Activated CD8-positive, alpha-beta memory T cell treated with anti-CD3 and anti-CD28 coated beads for 1 hour (primary cell): ENCODE measurements at places on chromosomes 2 and 18.

- no peak for DNase-seq
These were observed 1.6 kb downstream of the KLHL29 start for GRCh38 chr2:23386339-23387220.

DNA sequence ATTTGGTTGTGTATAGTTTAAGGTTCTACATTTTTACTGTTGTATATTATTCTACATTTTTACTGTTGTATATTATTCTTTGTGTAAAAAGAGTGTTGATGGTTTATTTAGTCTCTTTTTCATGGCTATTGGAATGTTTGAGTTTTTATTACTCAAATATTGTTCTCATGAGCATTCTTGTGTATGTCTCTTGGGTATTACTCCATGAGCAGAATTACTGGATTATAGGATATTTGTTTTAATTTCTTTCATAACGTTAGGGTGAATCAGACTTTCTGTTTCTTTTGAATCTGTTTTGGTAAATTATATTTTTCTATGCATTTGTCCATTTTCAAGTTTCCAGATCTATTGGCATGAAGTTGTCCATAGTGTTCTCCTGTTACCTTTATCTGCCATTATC, 111.6 kb downstream of the DYNAP start:
- no peak for DNase-seq

GRCh38 chr2:118292991-118293390, 204.7 kb downstream of the INSIG2 start:
- no peak for DNase-seq

GRCh38 chr18:7325126-7325430, 94.2 kb downstream of the LRRC30 start:
- no peak for DNase-seq

- no peak for DNase-seq
These were observed 217.8 kb upstream of the ATP5MC3 start for GRCh38 chr2:175399326-175399725.

DNA sequence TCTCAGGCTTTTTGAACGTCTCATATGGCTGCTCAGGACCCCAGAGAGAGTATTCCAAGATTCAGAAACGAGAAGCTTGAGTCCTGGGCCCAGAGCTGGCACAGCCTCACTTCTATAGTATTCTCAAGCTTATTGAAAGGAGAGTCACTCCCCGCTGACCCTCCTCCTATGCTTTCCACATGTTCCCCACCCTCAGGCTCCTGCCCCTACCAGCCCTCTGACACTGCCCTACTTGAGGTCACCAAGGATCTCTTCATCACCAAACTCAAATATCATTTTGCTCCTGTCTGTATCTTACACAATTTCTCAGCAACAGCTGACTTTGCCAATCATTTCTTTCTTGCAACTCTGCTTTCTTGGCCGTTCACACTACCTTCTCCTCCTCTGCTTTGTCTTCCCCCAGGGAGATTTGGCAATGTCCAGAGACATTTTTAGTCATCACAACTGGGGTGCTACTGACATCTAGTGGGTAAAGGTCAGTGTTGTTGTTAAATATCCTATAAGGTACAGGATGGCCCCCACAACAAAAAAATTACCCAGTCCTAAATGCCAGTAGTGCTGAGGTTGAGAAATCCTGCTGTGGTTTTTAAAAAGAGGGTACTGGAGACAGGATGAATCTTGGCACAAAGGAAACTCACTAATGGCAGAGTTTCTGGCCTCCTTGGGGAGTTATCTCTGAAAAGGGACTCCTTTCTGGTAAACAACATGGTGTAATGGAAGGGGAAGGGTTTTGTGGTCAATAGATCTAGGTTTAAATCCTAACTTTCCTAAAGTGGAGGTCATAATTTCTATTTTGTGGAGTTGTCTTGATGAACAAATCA, 26.9 kb upstream of the INSIG2 start:
- DNase-seq: no peak

DNA sequence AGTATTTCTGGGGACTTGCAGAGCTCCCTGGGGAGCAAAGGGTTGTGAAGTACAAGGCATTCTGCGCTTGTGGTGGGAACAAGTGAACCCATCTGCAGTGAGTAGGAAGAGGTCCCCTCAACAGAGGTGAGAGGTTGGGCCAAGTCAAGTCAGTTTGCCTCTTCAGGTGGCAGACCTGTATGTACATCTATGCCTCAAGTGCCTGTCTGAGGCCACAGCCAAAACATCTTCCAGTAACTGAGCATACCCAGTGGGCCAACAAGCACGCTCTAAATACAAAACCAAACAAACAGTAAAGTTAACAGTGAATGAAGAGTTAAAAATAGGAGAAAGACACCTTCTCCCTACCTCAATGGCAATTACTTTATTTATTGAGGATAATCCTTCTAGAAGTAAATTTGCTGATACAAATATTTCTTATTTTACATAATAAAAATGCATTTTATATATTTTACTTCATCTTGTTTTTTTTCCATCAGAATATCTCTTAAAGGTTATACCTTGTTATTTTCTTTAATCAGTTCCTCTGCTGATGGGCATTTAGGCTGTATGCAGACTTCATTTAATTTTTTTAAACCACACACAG, 2.5 kb downstream of the GYPC start:
- no peak for DNase-seq

GRCh38 chr2:71003966-71004755, 9.5 kb upstream of the TEX261 start:
- DNase-seq: no peak

DNA sequence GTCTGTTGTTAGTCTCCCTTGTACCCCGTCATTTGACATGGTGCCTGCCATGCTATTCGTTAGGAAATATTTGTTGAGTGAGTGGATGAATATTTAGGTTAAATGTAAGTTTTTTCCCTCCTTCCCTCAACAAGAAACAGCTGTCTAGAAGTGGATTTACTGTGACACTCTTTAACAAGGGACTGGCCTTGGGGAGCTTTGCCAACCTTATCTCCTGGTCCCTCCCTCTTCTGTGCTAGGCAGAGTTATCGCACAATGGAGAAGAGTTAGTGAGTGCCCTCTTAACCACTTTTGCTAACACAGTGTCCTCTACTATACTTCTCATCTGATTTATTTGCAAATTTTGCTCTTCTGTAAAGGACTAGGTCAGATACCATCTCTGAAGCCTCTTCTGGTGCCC, 61.2 kb downstream of the DIS3L2 start:
- DNase-seq: no peak

DNA sequence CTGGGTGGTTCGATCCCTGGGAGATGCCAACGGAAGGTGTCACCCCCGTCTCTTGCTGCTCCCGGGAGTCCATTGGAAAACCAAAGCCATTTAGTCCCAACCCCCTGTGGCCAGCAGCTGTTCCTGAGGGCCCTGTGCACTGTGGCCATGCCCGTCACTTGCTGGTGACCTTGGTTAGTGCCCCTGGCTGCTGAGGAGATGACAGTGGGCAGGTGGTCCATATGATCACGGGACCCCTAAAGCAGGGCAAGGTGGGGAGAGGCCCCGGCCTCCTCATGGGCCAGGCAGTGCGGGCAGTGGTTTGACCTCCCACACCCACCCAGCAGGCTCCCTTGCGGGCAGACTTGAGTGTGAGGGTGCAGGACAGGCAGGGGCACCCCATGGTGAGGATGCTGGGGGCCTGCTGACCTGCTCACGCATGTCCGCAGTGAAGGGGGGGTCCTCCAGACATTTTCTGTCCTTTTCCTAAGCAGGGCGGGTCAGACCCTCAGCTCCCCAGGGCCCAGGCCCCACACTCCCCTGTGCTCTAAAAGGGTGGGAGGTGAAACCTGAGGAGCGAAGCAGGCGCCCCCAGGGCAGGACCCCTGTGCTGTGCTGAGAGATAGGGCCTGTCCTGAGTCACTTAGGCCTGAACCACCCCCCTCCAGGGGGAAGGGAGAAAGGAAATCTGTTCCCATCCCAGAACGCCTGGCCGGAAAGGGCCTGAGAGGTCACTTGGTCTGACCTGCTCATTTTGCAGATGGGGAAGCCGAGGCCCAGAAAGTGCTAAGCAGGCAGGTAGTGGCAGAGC, 6.8 kb downstream of the ITM2C start:
- DNase-seq: no peak

DNA sequence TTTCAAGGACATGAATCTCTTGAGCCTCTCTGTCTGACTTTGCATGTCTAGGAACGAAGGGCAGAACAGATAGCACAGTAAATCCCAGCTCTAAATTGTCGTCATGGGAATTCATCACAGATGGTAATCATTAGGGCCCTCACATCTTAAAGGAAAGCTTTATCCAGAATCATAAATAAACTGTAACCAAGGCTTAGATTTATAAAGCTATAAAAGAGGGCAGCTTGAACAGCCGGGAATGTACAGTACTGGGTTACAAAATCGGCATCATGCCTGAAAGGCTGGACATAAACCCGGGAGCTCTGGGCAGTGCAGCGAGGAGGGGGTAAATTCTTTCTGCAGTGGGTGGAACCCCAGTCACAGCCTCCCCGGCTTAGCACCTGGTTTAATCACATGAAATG, 144.4 kb downstream of the GFPT1 start:
- DNase-seq: no peak

- DNase-seq: no peak
These were observed 63.7 kb upstream of the SYT4 start for GRCh38 chr18:43341014-43341413.

- no peak for DNase-seq
These were observed 33.8 kb downstream of the CFAP36 start for GRCh38 chr2:55553321-55553720.

DNA sequence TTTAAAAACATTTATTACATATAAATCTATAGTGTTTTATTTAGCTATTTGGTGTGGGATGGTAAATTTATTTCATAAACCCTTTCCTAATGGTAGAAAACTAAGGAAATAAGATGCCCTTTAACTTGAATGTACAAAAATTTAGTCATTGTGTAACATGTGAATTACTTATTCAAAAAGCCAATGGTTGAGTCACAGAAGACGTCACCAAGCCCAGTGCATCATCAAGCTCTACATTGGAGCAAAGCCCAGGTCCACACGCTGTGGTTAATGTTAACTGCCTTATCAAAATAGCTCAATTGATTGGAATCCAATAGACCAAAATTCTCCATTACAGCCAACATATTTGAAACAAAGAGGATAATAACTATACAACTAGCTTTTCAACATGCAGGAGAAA, 145.5 kb upstream of the LYPD1 start:
- DNase-seq: no peak

DNA sequence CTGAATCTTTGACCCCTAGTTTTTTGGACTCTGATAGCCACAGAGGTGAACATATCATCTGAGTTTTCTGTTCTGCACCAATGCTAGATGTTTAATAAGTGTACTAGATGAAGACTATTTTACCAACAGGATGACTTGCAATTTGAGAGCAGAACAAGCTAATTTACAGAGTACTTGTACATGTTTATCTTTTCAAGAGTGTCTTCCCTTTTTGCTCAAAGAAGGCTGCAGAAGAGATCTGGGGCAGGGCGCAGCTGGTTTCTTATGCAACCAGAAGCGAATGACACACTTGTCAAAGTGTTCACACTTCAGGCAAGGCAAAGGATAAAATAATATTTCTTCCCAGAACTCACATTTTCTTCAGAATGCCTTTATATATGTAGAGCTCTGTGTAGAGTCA, 86.0 kb downstream of the VWA3B start:
- no peak for DNase-seq
